SIG-M5 (cell line): ENCODE measurements at places on chromosomes 6 and 20.

- DNase-seq = no peak
Observed at GRCh38 chr6:56570413-56571359, 72.0 kb downstream of the DST start.

- DNase-seq = no peak
Observed at GRCh38 chr20:39773380-39774000, 811.3 kb downstream of the DHX35 start.

GRCh38 chr6:48111143-48111506 lies at the start of gene PTCHD4:
TSS of gene PTCHD4 (minus strand) at chr6:48111197. CDS start at chr6:48068957, 42,240 bp downstream.
- no peak for DNase-seq

DNA sequence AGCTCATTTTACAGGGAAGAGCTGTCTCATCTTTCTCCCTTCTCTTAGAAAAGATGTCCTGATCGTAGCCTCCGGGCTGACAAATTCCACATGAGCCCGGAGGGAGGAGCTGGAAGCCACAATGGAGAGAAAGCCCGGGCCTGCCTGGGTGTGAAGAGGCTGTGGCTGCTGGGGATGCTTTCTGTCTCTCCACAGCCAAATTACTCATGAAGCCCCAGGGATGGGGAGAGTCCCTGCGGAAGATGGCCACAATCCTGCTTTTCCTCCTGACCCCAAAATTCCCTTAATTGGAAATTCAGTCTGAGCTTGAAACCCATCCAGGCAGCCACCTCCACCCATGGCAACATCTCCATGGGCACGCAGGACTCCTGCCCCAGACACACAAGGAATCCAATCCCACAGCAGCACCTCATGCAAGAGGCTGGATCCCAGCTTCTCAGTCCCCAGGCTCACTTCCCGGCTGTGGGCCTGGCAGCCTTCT lies 32.4 kb downstream of the JPH2 start:
- no peak for DNase-seq

- no peak for DNase-seq
Observed at GRCh38 chr6:109290143-109290931, 91.9 kb downstream of the CD164 start.

DNA sequence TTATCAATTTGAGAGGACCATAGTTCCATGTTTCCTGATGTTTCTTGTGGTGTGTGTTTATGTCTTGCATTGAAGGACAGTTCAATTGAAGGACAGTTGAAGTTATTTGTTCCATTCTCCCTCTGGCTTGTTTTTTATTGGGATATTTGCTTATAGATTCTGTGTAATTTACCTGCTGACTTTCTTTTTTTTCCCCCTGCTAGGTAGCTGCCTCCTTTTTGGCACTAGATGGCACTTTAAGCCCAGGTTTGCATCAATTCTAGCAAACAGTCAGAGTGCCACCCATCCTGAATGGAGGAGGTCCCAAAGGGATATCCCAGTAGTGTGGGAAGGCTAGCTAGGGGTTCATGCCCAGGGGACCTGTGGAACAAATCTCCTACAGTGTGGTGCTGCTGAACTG lies 78.1 kb downstream of the CFAP61 start:
- DNase-seq = no peak

DNA sequence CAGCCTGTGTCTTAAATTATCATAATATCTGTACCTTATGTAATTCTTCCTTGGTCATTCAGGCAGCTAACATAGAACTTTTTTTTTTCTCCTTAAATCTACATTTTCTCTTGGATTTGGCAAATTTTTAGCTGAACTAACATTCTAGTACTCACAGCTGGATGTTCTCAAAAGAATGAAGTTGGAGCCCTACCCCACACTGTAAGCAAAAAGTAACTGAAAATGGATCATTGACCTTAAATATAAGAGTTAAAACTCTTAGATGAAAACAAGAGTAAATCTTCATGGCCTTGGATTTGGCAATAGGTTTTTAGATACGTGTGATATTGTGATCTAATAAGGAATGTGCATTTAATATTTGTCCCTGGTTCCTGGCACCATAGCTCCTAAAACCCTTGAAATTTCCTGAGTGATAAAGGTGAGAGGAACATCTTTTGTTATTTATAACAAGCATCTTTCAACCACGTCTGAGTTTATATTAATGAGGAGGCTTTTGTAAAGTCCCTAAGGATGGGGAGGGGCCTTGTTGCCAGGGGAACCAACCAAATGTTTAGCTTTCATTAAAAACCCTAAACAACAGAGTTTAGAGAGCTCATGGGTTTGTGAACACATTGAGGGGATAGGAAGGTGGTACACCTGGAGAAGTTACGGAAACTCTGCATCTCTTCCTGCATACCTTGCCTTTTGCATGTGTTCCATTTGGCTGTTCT lies 106.1 kb upstream of the ADGRF4 start:
- no peak for DNase-seq

- no peak for DNase-seq
Observed at GRCh38 chr20:14709439-14709838, 372.0 kb upstream of the FLRT3 start.

DNA sequence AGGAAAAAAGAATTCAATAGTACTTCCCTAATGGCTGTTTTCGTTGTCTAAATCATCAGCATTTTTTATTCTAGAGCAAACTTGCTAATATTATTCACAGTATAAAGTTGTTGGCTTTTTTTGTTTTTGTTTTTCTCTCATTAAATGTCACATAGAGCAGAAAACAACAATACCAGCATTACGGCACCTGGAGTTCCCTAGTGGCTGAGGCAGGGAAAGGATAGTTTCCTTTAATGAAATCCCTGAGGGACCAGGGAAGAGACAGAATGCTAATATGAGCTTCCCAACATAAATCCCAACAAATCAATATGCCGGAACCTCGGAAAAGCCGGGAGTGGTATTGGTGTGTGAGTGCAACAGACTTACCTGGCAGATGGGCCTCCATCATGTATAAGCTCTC lies 235.2 kb upstream of the ASCC3 start:
- DNase-seq = no peak

- no peak for DNase-seq
Observed at GRCh38 chr20:48723308-48724264, 104.2 kb downstream of the PREX1 start.

DNA sequence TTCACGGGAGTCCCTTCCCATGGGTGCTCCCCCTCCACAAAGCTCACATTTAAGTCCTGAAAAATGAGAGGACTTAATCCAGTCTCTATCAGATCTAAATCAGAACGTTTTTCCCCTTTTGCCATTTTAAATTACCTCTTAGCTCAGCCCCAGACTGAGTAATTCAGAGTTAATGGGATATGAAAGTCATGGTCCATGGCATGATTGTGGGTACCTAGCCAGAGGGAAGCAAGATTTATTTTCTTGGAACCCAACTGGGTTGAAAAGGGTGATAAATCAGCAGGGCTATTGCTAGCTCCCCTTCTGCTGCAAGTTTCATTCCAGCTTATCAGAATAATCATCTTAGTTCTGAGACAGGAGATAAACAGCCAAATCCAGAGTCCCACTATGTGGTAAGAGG lies 320.2 kb upstream of the CHD6 start:
- DNase-seq = no peak

DNA sequence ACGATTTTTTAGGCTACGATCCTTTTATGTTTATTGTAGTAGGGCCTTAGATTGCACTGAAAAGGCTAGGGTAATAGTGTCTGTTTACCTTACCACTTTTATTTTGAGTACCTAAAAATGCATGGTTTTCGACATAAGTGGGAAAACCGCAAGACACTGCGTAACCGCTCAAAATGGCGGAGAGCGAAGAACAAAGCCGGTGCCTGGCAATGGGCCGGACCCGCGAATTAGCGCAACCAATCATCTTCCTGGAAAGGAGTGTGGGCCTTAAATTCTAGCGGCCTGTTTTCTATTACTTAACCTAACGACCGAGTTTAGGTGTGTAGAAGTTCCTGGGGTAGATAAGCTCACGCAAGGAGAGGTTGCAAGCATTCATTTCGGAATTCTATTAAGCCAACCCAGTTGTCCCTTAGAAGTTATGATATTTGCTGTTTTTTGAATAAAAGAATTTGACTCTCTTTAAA lies 118.0 kb downstream of the HFE start:
- peak; percentile 48 for DNase-seq

- no peak for DNase-seq
Observed at GRCh38 chr6:151181706-151182363, 57.9 kb upstream of the AKAP12 start.

- no peak for DNase-seq
Observed at GRCh38 chr6:167492100-167492449, 167.2 kb downstream of the TTLL2 start.

DNA sequence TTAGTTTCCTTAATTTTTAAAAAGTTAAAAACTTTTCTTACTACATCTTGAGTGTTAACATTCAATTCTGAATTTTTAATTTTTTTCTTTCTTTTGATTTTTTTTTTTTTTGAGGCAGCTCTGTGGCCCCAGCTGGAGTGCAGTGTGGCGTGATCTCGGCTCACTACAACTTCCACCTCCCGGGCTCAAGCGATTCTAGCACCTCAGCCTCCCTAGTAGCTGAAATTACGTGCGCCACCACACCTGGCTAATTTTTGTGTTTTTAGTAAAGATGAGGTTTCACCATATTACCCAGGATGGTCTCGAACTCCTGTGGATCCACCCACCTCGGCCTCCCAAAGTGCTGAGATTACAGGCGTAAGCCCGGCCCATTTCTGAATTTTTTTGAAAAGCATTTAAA lies 1.2 kb downstream of the DDX43 start:
- DNase-seq = no peak

GRCh38 chr20:38722683-38723016 lies 1.6 kb upstream of the SLC32A1 start:
- no peak for DNase-seq

DNA sequence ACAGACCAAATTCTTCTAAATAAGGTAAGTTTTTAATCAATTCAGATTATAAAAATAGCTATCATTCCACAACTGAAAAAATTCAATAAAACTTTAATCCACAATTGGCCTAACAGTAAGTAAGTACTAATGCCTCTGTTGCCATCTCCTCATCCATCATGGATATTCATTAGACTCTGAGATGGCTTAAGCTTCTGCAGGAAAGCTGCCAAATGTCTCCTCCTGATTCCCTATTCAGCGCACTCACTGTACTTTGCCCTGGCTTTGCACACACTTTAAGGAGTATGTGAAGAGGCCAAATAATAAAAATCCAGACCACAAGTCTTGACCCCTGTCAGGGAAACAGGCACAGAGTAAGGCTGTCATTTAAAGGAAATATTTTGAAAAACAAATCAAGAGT lies 23.6 kb downstream of the PGM3 start:
- DNase-seq = no peak

GRCh38 chr20:38392356-38392755 lies 42.8 kb downstream of the SNHG17 start:
- DNase-seq = no peak

DNA sequence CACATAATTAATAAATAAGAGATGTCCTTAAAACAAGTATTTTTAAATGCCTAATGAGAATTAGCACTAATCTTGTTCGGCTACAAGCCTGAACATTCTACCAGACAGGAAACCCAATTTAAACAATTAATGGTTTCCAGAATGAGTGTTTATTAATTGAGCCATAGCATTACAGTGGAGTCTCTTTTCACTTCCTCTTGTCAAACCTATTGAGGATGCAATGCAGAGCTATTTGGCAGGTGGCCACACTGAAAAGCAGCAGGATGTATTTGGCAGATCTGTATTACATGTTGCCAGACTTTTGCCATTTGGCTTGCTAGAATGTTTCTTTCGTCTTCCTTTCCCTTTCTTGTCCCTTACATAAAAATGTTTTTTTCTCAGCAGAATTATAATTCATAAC lies 475.2 kb upstream of the MARCKS start:
- no peak for DNase-seq

DNA sequence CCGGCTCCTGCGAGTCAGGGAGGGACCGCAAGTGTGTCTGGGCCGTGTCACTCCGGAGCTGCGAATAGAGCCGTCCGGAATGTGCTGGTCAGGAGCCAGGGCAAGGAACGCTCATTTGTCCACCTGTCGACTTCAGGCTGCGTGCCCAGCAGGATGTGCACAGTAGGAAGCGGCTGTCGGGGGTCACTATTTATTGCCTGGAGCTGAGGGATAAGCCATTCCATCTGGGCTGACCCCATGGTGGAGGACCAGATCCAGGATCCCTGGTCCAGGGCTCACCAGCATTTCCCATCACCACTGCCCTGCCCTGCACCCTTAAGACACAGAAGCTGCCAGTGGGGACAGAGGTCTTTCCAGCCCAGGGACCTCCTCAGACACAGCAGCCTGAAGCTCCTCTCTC lies 14.7 kb downstream of the NTSR1 start:
- no peak for DNase-seq

DNA sequence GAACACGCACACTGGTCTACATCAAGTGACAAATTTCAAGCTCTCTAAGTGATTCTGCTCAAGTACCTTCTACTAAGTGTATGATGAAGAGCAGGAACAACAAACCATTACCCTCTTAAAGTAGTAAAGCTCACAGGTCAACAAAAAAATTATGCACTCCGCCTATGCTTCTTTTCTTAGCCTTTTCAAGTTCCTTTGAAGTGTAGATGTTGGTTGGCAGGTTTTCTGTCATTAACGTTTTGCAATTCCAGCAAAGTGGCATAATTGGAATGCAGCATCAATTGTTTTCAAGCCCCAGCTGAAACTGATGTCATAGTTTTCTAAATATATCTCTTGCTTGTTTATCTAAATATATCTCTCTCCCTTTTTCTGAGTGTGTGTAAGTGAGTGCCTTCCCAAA lies 396.9 kb upstream of the EYS start:
- DNase-seq = no peak

GRCh38 chr6:135869857-135870256 lies 18.4 kb downstream of the PDE7B start:
- no peak for DNase-seq
